Stromal cell of bone marrow (primary cell): ENCODE measurements at places on chromosomes 12 and 14.

DNA sequence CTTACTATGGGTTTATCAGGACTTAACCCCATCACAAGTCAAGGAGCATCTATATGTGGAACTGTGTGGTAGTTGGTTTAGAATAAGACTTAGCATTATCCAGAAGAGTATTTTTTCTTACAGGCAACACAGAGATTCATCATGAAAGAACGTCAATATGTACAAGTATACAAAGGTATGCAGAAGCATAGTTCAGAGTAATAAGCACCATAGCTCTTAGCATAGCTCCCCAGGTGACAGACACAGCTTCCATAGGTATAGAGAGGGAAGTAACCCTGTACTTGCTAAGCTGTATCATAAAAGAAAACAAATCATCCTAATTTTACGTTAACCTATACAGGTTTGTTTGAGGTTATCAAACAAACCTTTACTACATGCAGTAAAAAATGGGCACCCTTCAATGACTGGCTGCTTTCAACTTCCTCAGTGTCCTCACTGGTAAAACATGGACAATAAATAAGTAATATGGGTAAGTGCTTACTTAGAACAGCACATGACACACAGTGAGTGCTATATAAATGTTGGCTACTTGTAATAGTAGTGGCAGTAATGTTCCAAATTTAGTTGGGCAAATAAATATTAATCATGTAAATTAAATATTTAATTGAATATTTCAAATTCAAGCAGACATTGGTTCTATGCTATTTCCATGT is 50.9 kb downstream of the PTPN21 start:
- DNase-seq, result no peak

- peak; percentile 38 for DNase-seq
Observed at GRCh38 chr12:83161456-83161855, 474.8 kb downstream of the TMTC2 start.

DNA sequence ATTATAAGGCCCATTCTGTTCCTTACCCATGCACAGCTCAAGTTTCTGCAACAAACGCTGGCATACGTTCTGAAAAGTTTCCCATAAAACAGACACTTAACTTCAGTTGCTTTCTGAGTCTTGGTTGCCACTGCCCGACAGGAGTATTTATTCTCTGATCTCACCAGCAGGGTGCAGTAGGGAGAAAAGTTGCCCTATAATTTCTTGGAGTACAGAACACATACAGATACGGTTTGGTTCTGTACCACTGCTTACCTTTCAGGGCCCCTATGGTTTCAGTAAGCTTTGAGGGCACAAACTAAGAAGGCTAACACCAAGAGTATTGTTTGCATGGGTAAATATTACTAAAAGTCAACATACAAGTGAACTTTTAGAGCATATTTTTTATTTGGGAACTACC is 77.9 kb downstream of the SPATA7 start:
- no peak for DNase-seq

GRCh38 chr12:62347922-62348650 is 87.9 kb downstream of the USP15 start:
- no peak for DNase-seq

- no peak for DNase-seq
Observed at GRCh38 chr14:61671082-61671481, 24.2 kb upstream of the HIF1A start.

DNA sequence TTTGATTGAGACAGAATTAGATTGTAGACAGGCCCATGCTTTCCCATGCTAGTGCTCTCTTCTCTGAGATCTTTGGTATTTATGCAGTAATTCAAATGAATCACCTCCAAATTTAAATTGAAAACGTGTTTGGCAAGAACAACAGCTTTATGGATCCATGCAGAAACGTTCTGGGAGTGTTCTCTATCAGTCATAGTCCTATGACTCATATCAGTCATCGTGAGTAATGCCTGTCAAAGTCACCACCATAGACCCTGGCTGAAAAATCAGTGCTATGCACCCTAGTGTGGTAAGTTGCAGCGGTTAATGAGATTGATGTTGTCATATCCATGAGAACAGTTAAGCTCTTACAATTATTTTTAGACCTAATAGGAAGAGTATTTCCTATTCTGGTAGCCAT is 90.1 kb upstream of the FOXG1 start:
- peak; percentile 46 for DNase-seq

DNA sequence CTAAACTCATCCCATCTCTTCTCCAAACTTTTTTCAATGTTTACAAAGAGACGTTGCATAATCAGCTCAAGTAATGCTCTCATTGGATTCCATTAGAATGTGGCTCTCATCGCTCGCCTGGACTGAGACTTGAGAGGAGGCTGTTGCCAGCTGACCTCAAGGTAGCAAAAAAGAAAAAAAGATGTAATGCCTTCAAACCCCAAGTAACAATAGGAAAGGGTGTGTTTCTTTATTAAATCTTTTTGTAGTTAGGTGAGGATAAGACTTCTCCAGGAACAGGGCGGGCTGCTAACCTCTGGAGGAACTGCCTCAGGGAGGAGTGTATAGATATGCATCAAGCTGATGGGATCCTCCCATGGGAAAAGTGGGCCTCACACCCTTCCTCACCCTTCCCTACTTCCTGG is 956 bp upstream of the PTHLH start:
- DNase-seq, result no peak

DNA sequence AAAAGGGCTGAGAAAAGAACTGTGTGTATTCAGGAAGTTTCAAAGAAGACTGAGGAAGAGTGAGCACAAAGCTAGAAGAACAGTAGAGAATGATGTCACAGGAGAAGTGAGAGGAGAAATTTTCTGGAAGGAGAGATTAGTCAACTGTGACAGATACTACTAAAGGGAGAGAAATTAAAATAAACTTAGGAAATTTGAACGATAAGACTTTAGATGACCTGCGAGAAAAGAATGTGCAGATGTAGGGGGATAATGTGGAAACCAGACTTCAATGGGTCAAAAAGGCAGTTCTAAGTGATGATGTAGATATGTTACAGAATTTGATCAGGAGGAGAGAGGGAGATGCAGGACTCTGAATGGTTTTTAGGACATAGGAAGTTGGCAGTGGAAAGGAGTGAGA is 287.4 kb downstream of the SYT1 start:
- no peak for DNase-seq

DNA sequence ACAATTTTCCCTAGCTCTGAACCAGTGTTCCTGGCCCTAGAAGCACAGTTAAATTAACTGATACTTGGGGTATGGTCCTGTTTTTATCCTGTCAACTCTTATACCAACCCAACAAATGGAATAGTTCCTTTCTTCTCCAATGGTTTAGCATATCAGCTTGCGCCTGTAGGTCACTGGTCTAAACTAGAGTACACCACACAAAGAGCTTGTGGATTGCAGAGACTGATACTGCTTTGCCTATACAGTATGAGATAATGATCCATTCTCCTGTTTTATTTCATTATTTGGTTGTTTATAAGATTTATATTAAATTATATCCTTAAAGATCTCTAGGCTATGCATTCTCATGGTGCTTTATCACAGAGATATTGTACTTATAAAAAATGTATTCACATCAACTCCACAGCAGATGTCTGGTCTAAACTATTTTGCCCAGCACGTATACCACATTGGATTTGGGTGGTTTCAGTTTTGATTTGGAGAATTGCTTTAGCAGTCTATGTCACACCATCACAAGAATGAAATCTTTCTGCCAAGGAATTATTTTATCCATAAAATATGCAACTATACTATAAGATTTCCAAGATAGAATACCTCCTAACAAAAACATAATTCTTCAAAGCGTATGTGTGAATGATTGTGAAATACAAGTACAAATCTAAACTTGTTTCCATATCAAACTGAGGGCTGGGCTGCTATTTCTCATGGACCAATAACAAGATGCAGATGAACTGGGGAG is 142.1 kb downstream of the SLC16A7 start:
- DNase-seq, result peak; percentile 11

GRCh38 chr12:45789025-45789424 is 59.5 kb downstream of the ARID2 start:
- DNase-seq, result peak; percentile 45

GRCh38 chr12:12349711-12350665 is at the start of gene MANSC1:
MANSC1 (minus strand) TSS chr12:12350242; CDS start chr12:12343314, 6,928 bp downstream.
- no peak for DNase-seq

- DNase-seq, result no peak
Observed at GRCh38 chr14:21041676-21042433, at the start of gene RNASE7. RNASE7 (plus strand) TSS chr14:21042362; CDS start chr14:21042993, 631 bp downstream.

- DNase-seq, result no peak
Observed at GRCh38 chr14:88556581-88556980, 1.8 kb upstream of the PTPN21 start.

DNA sequence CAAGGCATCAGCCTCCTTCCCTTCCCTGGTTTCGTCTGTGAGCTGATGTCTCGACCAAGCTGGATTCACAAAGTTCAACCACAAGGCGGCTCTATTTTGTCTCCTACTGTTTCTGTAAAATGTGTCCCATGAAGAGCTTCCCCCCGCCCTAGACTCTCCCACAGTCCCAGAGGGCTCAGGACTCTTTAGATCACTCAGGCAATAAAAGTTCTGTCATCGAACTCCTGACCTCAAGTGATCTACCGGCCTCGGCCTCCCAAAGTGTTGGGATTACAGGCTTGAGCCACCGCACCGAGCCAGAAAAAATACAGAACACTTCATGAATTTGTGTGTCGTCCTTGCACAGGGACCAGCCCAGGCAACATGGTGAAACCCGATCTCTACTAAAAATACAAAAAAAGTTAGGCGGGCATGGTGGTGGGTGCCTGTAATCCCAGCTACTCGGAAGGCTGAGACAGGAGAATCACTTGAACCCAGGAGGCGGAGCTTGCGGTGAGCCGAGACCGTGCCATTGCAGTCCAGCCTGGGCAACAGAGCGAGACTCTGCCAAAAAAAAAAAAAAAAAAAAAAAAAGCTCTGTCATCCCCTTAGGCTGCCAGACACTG is 149.4 kb downstream of the BCL11B start:
- DNase-seq, result no peak

GRCh38 chr12:10220398-10221077 is 7.9 kb downstream of the GABARAPL1 start:
- peak; percentile 26 for DNase-seq

- peak; percentile 63 for DNase-seq
Observed at GRCh38 chr12:104288635-104289274, 14.8 kb upstream of the EID3 start.

GRCh38 chr14:76953311-76953945 is 75.1 kb downstream of the IRF2BPL start:
- peak; percentile 75 for DNase-seq

- no peak for DNase-seq
Observed at GRCh38 chr12:77049767-77050353, 15.5 kb downstream of the E2F7 start.

- no peak for DNase-seq
Observed at GRCh38 chr14:80762641-80763228, 178.8 kb downstream of the CEP128 start.

DNA sequence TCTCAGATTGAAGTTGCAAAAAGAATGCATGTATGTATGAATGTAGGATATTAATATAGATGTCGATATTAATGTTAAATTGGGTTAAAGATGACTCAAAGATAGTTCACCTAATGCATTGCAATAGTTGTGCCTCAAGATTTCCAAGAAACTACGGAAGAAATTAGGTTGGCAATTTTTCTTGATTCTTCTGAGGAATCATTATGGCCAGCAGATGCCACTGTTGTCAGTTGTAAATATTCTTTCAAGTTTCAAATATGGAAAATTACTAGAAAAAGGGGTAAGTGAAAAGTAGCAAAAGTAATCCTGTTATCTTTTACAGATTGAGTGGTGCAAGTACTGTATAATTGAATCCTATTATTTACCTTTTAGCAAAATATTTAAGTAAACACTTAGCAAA is 202.1 kb downstream of the ADAMTS20 start:
- DNase-seq, result peak; percentile 15

GRCh38 chr12:6620885-6621274 is 13.7 kb upstream of the CHD4 start:
- no peak for DNase-seq

DNA sequence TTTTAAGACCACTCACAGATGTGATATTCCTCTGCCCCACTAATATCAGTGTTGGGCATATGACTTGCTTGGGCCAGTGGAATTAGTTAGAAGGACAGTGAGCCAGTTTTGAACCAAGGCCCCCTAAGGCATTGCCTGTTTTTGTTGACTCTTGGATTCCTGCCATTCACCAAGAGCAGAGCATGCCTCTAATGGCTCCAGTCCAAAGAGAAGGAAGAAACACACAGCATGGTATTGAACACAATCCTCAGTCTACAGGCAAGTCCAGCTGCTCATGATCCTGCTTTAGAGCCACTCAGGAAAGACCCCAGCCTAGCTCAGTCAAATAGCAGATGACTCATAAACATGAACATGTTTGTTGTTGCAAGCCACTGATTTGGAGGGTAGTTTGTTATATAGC is 1201.5 kb downstream of the BCL11B start:
- no peak for DNase-seq

GRCh38 chr12:53743266-53744129 is 8.3 kb downstream of the CISTR start:
- no peak for DNase-seq

- DNase-seq, result peak; percentile 78
Observed at GRCh38 chr12:28390761-28391385, 200.6 kb downstream of the CCDC91 start.

DNA sequence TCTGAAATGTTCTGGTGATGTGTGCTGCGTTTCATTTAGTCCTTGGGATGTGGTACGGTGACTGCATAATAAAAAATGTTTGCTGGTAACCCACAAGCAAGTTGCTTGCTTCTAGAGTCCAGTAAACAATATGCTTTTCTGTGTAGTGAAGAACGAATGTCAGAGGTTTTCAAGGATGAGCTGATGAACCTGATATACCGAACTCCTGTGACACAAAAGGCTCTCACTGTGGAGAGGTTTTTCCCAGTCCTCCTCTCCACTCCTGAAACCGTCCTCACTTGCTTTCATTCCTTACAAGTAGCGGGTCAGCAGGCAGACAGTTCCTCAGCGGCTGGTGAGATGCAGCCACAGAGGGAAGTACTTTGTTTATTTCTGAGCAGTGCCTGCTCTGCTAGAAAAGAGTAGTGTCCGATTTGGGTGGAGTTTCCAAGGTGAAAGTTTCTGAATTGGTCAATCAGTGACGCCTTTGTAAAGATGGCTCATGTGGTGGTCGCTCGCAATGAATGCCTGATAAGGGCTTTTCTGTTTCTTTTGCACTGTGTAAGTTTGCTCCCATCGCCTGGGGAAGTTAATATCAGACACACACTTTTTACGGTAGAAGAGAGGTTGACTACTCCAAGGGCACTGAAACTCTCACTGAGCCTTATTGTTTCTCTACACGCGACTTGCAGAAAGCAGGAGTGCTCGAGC is 3.0 kb downstream of the ETV6 start:
- DNase-seq, result no peak

- no peak for DNase-seq
Observed at GRCh38 chr14:56794088-56794556, 16.2 kb downstream of the OTX2 start.

- DNase-seq, result no peak
Observed at GRCh38 chr14:24370748-24371147, 2.8 kb downstream of the NFATC4 start.
